Activated T-helper 1 cell treated with anti-CD3 and anti-CD28 coated beads, Interleukin-2, amount 50 U/mL, for 16 hours (primary cell): ENCODE measurements at places on chromosomes 1 and 21.

DNA sequence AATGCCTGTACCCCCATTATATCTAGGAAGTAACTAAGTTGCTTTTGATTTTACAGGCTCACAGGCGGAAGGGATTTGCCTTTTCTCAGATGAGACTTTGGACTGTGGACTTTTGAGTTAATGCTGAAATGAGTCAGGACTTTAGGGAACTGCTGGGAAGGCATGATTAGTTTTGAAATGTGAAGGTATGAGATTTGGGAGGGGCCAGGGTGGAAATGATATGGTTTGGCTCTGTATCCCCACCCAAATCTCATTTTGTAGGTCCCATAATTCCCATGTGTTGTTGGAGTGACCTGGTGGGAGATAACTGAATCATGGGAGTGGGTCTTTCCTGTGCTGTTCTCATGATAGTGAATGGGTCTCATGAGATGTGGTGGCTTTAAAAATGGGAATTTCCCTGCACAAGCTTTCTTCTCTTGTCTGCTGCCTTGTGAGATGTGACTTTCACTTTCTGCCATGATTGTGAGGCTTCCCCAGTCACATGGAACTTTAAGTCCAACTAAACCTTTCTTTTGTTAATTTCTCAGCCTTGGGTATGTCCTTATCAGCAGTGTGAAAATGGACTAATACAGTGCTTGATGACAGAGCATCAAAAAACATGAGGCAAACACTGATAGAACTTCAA is 1119.5 kb downstream of the PLA2G4A start:
- no peak for DNase-seq

DNA sequence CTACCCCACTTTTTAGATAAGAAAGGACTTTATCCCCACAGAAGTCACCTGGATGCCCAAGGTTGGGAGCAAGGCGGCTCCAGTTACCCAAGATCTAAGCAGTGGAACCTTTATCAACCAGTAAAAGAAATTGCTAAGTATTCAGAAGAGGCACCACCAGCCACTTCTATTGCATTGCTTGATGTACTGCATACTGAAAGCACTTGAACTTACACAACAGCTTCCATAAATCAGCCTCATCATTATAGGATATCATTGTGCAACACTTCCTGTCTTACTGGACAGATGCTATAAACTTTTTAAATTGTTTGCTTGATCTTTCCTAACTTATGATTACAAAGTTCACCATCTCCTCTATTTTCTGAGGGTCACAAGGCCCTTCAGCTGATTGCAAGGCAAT is 642.7 kb upstream of the CXADR start:
- DNase-seq: no peak

DNA sequence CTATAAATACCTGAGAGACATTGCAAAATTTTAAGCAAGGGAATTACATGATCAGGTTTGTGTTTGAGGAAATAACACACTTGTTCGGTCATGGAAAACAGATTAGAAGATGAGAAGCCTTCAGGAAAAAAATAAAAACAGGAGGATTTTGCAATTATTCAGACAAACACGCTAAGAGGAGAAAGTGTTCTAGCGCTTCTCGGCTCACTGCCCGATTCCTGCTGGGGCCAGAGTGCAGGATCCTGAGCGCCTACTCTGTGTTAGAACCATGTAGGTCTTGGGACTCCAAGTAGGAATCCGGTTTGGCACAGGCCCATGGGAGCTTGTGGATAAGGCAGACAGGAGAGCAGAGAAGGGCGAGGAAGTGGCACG is 8.1 kb upstream of the PRELP start:
- DNase-seq: no peak

GRCh38 chr1:6962478-6962995 is 177.3 kb downstream of the CAMTA1 start:
- no peak for DNase-seq

DNA sequence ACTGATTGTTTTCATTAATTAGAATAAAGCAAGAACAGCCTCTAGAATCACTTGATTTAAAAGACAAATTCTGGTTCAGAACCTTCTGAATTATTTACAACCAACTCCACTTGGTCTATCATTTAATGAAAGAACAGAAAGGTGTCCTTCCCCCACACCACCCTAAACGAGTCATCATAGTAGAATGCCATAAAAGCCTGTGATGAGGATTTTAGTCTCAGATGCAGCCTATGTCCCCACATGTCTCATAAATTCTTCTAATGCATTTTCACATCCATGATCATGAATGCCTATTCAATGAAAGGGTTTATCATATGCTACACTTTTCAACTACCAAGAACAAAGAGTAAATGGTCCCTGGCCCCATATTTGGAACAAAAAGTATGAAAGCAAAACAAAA is 508.1 kb downstream of the DPYD start:
- no peak for DNase-seq

GRCh38 chr1:182724215-182724614 is 39.8 kb upstream of the RGS8 start:
- no peak for DNase-seq

- no peak for DNase-seq
Observed at GRCh38 chr1:9293241-9293532, 493 bp downstream of the SPSB1 start.

DNA sequence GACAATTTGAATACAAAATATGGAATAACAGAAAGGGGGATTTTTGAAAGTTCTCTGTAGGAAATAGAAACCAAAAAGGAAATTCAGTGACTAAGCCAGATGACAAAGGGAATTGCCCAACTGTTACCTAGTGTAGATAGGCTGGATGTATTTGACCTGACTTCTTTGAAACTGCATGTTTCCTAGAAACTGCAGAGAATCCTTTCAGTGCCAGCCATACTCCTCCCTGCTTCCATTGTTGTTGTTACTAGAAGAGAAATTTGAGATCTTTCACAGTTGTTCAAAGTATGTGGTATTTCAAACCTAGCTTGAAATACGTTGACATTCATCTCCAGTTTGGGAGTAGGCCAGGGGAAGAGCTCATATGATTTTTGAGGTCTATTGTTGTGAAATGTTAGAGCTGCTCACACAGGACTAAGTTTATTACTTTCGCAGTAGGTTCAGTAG is 1.8 kb upstream of the GBP5 start:
- no peak for DNase-seq

GRCh38 chr1:223543560-223543959 is 121.9 kb downstream of the CAPN8 start:
- DNase-seq: no peak

DNA sequence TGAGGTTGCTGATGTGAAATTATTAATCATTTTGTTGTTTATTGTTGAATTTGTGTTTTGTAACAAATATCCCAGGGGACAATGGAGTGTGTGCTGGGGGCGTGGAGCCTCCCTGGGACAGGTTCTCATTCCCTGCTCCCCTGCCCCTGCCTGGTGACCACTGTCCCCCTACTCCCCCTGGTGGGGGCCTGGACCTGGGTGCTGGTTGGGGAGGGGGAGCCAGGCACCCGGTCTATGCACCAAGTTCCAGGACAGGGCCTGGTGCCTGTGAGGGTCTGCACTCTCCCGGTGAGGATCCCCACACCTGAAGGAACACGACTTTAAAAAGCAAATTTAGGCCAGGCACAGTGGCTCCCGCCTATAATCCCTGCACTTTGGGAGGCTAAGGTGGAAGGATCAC is 42.4 kb downstream of the CHD5 start:
- DNase-seq: no peak
